Fibroblast of upper back skin (primary cell): ENCODE measurements at places on chromosomes 12 and 14.

- DNase-seq = peak; percentile 29
Measured at GRCh38 chr12:47947341-47947740, 16.1 kb upstream of the TMEM106C start.

- DNase-seq = no peak
Measured at GRCh38 chr12:115891556-115892164, 385.8 kb downstream of the MED13L start.

- DNase-seq = peak; percentile 35
Measured at GRCh38 chr14:39417014-39417413, 15.2 kb downstream of the FBXO33 start.

DNA sequence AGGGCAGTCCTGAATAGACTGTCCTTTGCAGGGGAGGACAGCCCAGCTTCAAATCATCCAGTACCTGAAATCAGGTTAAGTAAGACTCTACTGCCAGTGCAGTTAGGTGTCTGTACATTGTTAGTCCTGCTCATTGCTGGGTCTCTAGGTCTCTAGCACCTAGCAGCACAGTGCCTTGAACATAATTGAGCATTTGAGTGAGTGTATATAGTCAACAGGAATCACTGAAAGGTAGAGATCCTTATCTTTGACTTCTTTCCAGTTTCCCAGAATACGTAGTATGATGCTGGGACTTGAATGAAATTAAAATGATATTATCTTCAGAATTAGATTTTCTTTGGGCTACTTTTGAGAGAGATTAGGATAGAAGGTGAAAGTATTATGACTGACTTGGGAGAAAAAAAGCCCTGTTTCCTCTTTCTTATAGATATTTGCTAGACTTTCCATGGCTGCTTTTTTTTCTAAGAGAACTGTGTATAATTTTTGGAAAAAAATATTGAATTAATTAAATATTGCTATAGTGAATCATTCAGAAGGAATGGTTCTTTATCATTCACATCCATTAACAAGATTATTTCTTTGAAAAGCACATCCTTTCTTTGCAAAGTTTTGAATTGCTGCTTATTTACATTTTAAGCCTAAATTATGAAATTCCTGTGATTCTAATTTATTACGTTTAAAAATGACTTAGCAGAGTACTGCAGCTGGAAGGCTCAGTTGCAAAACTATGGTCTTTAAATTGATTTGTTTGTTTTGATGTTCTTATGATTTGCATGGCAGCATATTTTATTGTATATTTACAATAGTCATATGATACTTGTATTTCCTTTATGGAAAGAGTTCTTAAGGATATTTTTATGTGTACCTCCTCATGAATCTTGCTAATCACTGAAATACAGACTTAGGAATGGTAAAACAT lies 51.6 kb downstream of the PPP4R4 start:
- DNase-seq = no peak

DNA sequence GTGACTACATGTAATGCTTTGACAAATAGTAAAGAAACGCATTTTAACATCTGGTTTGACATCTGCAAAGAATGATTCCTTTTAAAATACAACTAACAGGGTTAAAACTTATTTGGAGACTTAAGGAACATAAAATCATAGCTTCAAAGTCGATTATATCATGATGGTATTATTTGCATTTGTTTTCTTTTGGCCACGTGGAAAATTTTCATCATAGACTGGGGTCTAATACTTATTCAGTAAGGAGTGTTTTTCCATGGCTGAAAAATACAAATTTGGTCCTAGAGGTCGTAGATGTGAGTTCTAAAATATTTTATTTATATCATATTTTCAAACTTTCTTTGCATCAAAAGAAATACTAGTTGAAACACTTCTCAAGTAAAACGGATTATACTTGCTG lies 31.5 kb upstream of the LMNTD1 start:
- DNase-seq = no peak

DNA sequence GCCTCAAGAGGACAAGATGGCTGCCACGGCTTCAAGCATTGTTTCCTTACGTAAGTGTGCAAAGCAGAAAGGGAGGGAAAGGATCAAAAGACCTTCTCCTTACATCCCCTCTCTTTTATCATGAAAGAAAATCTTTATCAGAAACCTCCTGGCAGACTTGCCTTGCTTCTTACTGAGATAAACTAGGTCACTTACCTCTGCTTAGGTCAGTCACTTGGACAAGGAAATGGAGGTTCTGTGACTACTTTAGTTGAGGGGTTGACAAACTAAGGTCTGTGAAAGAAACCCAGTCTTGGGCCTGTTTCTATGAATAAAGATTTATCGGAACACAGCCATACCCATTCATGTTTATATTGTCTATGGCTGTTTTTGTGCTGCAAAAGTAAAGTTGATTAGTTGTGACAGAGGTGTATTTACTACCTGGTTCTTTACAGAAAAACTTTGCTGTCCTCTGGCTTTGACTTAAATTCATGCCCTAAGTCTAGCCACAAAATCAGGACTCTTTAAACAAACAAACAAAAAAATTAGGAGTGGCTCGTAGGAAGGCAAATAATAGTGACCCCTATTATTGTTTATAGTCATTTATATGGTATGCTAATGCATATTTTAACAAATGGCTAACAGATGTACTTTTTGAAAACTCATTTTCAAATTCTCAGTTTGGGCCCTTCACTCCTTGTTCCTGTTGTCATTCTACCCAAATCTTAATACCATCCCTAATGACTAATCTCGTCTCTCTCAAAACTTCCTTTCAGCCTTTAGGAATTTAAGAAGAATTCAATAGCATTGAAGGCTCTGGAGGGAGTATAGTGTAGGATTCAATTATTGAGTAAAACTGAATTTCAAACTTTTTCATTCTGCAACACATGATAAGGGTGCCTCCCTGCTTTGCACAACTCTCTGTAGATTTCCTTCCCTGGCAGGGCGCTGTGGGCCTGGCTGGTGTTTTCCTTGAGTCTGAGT lies 42.0 kb upstream of the ATP2B1 start:
- DNase-seq = peak; percentile 70

- DNase-seq = no peak
Measured at GRCh38 chr14:33922125-33922524, 28.7 kb downstream of the EGLN3 start.

DNA sequence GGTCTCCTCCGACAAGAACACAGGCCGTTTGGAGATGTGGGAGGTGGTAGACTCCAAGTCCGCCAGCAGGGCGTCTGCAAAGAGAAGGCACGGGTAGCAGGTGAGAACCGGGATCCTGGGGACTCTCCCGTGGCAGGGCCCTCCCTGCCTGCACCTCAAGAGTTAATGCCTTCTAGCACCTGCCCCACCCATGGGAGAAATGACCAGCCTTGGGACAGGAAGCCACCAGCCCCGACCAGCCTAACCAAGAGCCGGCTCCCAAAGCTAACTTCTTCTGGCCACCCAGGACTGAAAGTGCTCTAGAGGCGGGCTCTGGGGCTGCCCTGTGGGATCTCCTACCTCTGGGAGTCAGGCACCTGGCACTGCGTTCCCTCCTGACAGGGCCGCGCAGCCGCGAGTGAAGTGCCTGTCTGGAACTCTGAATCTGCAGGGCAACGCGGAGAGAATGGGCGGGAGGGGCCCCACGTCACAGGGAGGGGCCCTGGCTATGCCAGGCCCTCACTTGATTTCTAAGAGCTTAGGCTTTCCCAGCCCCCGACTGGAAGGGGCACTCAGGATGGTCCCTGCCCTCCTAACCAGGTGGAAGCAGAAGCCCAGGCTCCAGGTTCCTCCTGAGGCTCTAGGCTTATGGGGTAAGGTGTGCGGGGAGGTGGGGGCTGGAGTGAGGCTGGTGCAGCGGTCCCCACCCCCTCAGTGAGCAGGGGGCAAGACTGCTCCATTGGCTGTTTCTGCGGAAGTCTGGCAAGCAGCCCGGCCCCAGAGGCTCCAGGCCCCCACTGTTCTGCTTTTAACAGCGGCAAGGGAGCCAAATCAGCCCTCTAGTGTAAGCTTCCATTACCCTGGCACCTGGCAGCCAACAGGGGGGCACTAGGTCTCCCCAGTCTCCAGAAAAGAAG lies 23.6 kb upstream of the RPLP0 start:
- DNase-seq = no peak
